Fibroblast of skin of scalp (primary cell): ENCODE measurements at places on chromosomes 13 and 19.

DNA sequence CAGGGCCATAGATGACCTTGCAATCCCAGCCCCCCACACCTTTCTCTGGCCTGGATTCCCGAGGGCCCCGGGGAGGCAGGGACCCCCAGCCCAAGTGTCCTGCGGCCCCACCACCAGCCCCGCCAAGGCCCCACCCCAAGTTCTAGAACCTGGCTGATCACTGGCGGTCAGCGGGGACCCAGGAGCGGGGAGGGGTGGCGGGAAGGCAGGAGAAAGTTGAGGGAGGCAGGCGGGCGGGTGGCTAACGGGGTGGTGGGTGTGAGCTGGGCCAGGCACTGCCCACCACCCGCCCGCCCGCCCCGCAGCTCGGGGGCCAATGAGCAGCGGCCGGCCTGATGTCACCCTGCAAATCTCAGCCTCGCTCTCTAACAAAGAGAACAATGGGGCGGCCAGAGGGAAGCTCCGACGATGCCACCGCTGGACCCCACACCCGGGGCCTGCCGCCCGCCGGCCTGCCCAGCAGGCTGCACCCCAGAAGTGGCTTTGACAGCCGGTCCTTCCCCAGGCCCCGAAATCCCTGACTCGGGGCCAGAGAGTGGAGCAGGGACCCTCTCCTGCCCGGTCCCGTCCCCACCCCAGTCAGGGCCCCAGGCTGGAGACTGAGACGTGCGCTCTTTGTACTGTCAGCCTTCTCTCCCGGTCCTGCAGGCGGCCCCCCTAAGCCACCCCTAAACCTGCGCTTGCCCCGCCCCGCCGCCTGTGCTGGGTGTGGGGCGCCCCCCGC is 1.6 kb downstream of the MEX3D start:
- DNase-seq: peak; percentile 85

DNA sequence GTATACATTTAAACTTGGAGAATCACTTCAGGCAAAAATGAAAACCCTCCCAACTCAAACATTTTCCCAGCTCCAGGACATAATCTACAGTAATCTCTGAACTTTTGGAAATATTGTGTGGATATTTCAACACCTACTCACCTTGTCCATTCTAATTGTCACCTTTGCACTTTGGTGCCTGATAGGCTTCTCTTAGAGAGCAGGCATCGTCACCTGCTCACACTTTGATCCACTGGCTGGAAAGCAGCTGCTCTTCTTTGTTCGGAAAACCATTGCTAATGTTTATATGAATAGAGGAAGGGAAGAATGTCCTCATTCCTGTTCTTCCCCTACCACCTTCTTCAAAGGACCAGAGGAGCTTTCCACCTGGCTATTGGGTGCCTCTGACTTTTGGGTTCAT is 411.2 kb downstream of the FGF9 start:
- DNase-seq: no peak

GRCh38 chr13:29441306-29441705 is 154.2 kb downstream of the SLC7A1 start:
- DNase-seq: no peak

- DNase-seq: no peak
Observed at GRCh38 chr19:8208119-8208921, 850 bp upstream of the CERS4 start.

DNA sequence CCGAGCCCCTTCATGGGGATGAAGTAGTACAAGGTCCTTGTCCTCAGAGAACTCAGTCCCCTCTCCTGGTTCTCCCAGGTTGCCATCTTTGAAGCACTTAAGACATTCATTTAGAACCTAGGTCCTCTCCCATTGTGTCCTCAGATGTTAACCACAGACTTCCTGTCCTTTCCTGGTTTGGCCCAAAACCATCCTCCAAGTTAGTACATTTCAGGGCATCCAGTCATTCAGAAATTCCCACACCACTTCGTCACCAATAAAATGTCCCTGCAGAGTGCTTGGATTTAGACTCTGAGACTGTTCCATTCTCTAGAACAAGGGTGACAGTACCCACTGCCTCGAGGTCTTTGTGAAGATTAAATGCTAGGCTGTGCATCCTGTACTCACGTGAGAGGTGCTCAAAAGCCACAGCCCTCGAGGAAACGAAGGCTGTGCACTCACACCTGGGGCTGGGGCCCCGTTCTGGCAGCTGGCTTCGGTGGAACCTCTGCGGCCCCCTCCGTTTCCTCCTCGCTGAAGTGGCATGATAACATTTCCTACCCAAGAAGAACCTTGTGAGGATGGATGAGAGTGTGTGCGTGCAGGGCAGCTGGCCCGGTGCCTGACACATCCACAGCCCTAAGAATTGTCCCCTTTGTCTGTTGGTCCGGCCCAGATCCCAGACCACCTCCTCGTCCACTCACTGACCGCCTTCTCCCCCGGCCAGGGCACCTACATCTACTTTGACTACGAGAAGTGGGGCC is 4.7 kb downstream of the LENG1 start:
- peak; percentile 28 for DNase-seq
